ENCODE measurements at places on chromosomes 12 and 14.

GRCh38 chr12:106332536-106332935 lies 25.0 kb upstream of the POLR3B start:
- no peak for DNase-seq

GRCh38 chr14:67528276-67528675 lies 4.8 kb upstream of the PLEKHH1 start:
- DNase-seq = no peak

GRCh38 chr14:69921052-69921451 lies 41.8 kb downstream of the SMOC1 start:
- no peak for DNase-seq

- peak; percentile 47 for DNase-seq
These were observed 16.0 kb downstream of the RPS6KL1 start for GRCh38 chr14:74906925-74907521.

DNA sequence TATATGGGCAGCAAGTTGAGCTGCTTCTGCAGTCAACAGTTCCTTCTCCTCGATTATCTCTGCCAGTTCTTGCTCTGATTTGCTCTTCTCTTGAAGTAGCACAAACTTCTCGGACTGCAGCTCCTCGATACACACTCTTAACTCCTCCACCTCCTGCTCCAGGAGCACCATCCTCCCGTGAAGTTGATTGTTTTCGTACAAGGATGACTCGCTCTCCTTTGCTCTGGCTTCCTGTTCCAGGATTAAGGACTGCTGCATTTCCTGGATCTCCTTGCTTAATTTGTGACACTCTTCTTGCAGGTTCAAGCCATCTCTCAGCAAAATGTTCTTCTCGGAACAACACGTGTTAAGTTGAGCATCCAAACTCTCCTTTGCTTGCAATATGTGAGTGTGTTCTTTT lies 56.2 kb upstream of the VPS33A start:
- DNase-seq = no peak

GRCh38 chr12:123229051-123229450 lies 3.9 kb downstream of the MPHOSPH9 start:
- no peak for DNase-seq

GRCh38 chr12:23349564-23349963 lies 599.9 kb downstream of the SOX5 start:
- DNase-seq = no peak

GRCh38 chr12:52496054-52496453 lies 3.0 kb upstream of the KRT6A start:
- no peak for DNase-seq

GRCh38 chr14:59601056-59601455 lies 24.4 kb upstream of the CCDC175 start:
- no peak for DNase-seq

GRCh38 chr12:10030446-10030845 lies at the start of gene CLEC9A:
Gene CLEC9A, plus strand, starts transcription at chr12:10030682. Its CDS starts 22,006 bp downstream, at chr12:10052688.
- no peak for DNase-seq

GRCh38 chr14:63677891-63678379 lies 36.3 kb upstream of the WDR89 start:
- no peak for DNase-seq

- DNase-seq = no peak
These were observed 235.9 kb downstream of the ERC1 start for GRCh38 chr12:1226951-1227350.

DNA sequence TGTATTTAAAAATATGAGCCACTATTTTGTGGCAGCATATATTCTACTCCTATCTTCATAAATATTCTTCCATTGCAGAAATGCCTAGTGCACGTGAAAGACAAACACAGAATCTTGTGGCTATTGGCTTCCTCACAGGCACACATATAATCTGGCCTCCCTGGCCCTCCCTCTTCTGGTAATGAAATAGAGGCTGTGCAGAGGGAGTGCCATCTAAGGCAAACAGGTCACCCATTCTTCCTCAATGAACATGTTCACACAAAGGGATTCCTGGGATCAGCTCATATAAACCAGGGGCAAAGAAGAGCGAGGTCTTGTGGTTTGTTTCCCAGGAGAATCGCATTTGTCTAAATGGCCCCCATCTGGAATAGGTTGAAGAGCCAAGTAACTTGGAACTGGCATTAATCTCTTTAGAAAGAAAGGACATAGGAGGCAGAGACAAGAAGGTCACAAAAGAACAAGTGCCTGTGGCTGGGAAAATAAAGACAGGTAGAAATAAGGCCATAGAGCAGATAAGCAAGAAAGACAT lies 171.6 kb upstream of the PTPRQ start:
- no peak for DNase-seq

- DNase-seq = no peak
These were observed 7.0 kb downstream of the MTHFD1 start for GRCh38 chr14:64394977-64395633.

DNA sequence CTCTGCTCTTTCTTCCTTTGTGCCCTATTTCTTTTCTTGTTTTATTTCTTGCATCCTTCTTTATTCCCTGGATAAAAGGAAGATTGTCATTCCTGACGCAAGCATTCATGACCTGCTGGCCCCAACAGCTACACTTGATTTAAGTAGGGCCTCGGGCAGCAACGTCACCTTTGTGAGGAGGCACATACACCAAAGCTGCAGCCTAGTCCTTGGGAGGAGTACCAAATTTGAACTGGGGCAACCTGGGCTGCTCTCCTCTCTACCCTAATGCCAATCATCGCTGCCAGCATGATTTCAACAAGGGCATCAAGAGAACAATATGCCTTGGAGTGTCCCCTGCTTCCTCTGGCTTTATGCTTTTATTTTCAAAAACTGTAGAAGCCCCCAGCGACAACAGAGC lies 76.4 kb downstream of the C12orf50 start:
- DNase-seq = no peak

GRCh38 chr12:11242656-11243055 lies 26.9 kb downstream of the PRB3 start:
- DNase-seq = no peak

DNA sequence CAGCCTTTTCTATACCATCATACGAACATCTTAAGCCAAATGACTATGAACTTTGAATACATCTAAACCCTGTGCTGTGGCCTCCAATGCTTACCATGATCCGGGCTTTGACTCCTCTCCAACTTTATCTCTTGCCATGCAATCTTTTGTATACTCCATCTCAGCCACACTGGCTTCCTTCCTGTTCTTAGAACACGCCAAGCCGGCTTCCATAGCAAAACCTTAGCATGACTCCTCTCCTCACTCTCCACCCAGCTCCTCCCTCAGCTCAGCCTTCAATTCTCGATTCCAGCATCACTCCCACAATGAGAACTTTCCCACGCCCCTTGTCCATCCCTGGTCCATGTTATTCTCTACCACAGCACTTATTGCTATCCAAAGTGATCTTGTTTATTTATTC lies 228.3 kb downstream of the NTF3 start:
- DNase-seq = no peak

- no peak for DNase-seq
These were observed 2.9 kb downstream of the PAX9 start for GRCh38 chr14:36664322-36665193.

- DNase-seq = no peak
These were observed 3.6 kb upstream of the GAPDH start for GRCh38 chr12:6530576-6531260.

DNA sequence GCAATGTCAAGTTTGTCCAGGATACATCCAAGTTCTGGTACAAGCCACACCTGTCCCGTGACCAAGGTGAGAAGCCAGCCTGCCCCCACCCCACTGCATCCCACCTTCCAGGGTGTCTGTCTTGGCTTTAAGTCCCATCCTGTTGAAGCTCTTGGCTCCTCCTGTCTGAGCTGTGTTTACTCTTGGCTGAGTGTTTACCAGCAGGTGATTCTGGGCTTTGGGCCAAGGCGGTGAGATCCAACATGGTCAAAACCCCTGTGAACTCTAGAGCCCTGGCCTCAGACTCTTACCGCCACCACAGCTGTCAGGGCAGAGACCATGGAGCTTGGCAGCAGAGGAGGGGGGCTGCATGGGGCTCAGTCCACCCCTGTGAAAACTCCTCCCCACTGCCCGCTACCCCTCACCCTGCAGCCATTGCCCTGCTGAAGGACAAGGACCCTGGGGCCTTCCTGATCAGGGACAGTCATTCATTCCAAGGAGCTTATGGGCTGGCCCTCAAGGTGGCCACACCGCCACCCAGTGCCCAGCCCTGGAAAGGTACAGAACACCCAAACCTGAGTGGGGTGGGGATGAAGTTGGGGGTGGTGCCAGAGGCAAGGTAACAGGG lies 11.6 kb downstream of the TNS2 start:
- DNase-seq = peak; percentile 44

DNA sequence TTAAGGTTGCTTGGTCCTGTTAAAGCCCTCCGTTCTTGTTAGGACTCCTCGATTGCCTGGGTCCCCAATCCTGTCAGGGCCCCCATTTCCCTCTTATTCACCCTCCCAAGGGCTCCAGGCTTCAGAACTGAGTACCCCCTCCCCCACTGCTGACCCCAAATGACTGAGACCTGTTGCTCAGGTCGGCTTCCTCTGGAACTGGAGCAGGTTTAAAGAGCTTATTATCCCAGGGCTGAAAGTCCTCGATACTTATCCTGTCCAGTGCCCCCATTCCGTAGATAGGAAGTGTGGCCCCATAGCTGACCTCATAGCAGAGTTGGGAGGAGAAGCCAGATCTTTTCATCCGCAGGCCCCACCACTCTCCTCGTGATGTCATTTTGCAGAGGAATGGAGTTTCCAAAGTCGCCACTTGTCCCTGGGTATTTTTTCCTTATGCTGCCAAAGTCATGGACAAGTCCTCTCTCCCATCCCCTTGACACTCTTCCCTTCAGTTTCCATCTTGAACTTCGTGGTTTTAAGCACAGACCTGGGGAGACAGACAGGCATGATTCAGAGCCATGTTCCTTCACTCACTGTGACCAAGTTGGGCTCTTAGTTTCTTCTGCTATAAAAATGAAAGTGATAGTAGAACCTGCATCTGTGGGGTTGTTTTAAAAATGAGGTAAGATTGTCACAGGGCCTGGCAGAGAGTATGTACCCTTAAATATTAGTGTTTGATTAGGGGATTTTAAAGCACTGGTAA lies 1.2 kb downstream of the USP30 start:
- no peak for DNase-seq

GRCh38 chr14:97762386-97762785 lies 965.2 kb downstream of the VRK1 start:
- DNase-seq = no peak

DNA sequence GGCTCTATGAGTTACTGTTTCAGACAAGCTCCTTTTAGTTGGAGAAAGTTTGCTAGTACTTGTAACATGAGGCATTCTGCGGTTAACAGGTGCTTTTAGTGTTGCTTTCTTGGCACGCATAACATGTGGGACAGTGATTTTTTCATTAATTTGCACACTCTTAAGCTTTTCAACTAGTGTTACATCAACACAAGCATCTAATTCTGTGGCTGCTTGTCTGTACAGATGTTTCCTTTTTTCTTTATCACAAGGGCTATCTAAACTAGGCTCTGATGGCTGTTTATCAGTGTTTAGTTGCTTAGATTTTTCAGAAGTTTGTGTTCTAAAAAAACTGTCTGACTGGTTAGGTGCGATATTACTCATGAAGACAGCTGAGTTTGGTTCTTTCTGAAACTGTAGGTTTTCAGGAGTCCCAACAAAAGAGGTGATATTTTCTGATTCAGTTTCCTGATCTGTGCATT lies 120.1 kb downstream of the RALGAPA1 start:
- no peak for DNase-seq

DNA sequence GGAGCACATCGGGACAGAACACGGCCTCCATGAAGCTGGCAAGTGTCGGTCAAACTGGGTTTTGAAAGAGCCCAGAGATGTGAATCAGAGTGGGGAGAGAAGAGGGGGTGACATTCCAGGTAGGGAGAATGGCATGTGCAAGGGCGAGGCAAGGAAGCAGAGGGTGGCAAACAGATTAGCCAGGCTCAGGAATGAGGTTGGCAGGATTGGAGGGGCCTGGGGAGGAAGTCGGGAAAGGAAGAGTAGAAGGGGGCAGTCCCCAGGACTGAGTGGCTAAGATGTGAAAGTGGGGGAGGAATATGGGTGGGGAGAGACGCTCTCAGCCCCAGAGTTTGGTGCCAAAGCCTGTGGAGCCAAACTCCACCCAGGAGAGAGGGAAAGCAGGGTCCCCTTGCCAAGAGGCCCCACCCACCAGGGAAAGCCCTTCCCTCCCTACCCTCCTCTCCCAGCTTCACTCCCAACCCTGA lies 5.5 kb upstream of the HDAC7 start:
- DNase-seq = peak; percentile 78

DNA sequence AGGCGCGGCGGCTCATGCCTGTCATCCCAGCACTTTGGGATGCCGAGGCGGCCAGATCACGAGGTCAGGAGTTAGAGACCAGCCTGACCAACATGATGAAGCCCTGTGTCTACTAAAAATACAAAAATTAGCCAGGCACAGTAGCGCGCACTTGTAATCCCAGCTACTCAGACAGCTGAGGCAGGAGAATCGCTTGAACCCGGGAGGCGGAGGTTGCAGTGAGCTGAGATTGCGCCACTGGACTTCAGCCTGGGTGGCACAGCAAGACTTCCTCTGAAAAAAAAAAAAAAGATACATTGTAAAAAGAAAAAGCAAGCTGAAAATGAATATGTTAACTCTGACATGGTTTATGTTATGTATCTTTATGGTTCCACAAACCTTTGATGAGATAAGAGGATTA lies 33.6 kb downstream of the RPGRIP1 start:
- no peak for DNase-seq

DNA sequence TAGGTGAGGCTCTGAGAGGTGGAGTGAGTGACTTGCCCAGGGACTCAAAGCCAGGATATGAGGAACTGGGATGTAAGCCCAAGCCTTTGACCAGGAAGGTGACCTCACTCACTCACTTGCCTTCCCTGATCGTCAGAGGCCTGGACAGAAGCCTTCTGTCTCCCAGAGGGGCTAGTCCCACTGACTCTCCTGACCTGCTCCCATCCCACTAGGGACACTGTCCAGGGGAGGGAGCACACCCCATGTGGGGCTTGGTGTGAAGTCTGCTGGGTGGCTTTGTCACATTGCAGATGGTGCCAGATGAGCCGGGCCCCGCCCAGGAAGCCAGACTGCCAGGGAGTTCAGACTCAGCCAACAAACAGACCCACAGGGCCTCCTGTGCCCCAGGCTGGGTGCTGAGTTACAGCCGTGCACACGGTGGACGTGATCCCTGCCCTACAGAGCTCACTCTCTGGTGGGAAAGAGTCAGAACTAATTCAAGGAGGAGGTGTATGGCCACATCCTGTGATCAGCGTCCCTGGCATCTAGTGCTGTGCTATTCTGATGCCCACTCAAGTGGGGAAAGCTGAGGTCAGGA lies 28.3 kb downstream of the MMAB start:
- DNase-seq = no peak

DNA sequence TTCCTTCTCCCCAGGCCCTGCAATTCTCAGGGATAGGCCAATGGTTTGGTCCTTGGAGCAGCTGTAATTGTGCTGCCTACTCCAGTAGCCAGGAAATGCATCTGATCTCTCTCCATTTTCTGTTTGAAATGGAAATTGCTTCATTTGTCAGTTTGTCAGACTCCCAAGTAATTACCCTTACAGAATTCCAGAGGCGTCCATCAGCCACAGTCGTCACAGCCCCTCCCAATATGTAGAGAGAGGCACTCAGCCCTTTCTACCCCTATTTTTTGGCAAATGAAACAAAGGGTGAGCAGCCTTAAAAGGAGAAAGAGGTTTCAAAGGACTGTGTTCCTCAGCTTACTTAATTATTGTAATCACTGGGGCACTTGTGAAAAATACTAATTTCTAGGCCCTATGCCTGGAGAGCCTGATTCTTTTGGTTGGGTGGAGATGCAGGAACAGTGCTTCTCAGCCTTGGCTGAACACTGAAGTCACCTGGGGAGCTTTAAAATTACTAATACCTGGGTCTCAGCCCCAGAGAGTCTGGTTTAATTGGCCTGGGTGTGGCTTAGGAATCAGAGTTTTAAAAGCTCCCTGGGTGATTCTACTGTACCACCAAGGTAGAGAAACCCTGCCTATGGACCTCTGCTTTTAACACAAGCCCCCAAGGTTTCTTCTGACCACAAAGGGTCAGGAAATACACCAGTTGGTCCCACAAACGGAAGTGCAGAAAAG lies 190.0 kb downstream of the EMP1 start:
- DNase-seq = no peak

Measured in left ventricle myocardium superior (tissue), 1 donor.